Left lung (tissue), 14 donors: ENCODE measurements at places on chromosomes 16 and 17.

- DNase-seq: no peak
- no peaks in the 10 kb centered on the region for H3K4me1 ChIP-seq
- no peaks in the 10 kb centered on the region for H3K36me3 ChIP-seq
Measured at GRCh38 chr17:46810837-46811236, 7.7 kb downstream of the WNT3 start.

- H3K27ac ChIP-seq: no peak overlapping the region
- H3K36me3 ChIP-seq: peaks cover 3% of the 10 kb centered on the region
- H3K4me1 ChIP-seq: peaks cover 33% of the 10 kb centered on the region
- H3K27me3 ChIP-seq: peaks cover 8% of the 10 kb centered on the region
Measured at GRCh38 chr17:19288453-19288852, 51.3 kb downstream of the EPN2 start.

- H3K27ac ChIP-seq: no peak overlapping the region
- H3K27me3 ChIP-seq: no peaks in the 10 kb centered on the region
- no peak overlapping the region for H3K4me3 ChIP-seq
- no peak for DNase-seq
Measured at GRCh38 chr17:60832151-60832585, 154.5 kb downstream of the BCAS3 start.

- H3K27ac ChIP-seq: no peak overlapping the region
- no peak overlapping the region for H3K4me3 ChIP-seq
- no peaks in the 10 kb centered on the region for H3K36me3 ChIP-seq
- H3K4me1 ChIP-seq: peaks cover 14% of the 10 kb centered on the region
- no peak for DNase-seq
- H3K27me3 ChIP-seq: peaks cover 18% of the 10 kb centered on the region
Measured at GRCh38 chr17:47879028-47879585, 16.9 kb upstream of the SP2 start.

DNA sequence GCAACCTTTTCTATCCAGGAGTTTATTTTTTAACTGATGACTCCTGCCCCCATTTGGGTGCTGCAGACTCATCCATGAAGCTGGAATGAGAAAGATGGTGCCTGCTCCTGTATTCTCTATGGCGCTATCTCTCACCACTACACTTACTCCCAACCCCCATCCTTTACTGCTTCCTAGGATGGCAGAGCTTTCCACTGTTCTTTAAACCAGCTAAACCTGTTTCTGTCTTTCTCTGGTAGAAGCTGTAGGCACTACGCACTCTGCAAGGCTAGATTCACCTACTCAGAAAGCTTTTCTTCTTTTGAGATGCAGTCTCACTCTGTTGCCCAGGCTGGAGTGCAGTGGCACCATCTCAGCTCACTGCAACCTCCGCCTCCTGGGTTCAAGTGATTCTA, 47.0 kb downstream of the ADAMTS18 start:
- H3K36me3 ChIP-seq: no peaks in the 10 kb centered on the region
- no peak overlapping the region for H3K4me3 ChIP-seq
- DNase-seq: no peak

DNA sequence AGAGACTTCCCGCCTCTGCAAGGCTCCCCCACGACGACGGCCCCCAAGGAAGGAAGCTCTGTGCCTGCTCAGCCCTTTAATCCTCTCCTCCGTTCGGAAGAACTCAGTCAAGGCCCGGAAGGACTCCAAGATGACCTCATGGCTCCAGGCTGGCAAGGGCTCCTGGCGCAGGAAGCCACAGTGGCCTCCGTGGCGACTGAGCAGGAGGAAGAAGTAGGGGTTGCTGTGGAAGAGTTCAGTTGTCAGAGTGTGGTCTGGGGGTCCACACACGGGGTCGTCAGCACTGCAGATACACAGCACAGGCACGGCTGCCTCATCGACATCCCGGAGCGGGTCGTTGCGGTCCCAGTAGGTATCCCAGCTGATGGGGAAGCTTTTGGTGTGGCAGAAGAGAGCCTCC, 4.2 kb downstream of the ABHD15 start:
- peaks cover 11% of the 10 kb centered on the region for H3K27me3 ChIP-seq
- H3K4me3 ChIP-seq: no peak overlapping the region
